ENCODE measurements at places on chromosomes 5 and 9.

DNA sequence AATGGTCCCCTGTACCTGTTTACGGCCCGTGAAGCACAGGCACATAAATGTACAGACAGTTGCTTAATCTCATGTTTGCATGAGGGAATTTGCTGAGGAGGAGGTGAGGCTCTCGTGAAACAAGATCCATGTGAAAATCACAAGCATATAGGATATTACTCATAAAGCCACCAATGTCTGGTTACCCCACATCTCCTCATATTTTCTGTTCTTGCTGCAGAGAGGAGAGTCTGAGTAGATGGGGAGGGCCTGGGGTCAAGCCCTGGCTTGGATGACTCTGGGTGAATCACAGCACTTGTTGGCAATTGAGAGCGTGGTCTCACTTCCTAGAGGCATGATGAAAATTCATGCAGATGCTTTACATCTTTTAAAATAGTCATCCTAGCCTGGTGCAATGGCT, 975 bp downstream of the AGXT2 start:
- no peak for DNase-seq

- no peak for DNase-seq
Observed at GRCh38 chr5:14506140-14506538, 75.5 kb upstream of the OTULINL start.

DNA sequence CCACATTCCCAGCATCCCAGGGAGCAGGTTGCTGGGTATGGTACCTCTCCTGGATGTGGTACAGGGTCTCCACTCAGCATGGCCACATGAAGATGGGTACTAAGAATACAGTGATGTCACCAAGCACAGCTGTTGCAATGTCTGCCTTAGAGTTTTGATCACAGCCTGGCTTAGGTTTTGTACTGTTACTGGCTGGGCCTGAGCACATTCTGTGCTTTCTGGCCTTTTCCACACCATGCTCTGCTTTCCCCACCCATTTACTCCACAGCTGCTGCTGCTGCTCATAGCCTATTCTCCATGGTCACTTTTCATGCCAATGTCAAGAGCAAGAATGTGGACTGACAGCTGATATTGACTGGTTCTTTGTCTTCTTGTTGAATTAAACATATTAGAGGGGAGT, 481.9 kb downstream of the ARHGEF28 start:
- no peak for DNase-seq

DNA sequence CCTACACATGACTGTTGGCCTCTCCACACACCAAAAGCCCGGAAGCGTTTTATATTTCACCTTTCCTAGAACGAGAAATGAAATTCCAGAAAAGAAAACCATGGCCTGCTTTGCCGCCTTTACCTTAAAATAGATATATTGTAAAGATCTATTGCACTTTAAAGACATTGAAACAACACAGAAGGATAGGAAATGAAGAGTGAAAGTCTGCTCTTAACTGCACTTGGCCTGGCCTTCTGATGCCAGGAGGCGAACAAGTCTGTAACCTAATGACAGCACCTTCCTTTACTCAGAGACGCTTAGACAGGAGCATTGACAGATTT, 6.7 kb downstream of the PRDM6 start:
- DNase-seq = no peak

GRCh38 chr5:32332966-32333365, 20.2 kb upstream of the MTMR12 start:
- DNase-seq = no peak

DNA sequence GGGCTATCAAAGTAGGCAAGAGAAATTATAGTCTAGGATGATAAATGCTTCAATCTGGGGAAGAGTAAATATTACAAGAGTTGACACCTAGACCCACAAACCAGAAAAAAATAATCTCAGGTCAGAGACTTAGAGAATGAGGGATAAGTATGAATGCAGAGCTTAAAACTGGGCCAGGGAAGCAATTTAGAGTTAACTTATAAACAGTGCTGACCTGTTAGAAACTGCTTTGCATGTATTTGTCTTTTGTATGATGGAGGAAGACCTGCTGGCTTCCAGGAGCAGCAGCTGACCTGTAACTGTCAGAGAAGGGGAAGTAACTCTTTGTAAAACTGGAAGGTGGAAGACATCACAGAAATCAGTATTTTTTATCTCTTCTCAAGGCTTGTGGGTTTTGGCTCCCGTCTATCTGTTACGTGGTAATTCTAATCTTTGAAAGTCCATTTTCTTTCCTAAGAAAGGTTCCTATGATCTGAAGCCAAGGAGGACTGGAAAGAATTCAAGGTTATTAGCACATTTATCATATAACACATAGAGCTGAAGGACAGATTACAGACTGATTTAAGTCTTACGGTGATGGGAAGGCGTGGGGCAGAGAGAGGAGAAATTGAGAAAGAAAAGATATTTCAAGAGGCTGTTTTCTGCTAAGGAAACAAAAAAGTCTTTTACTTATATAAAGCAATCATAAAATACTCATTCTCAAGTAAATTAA, 114.7 kb upstream of the ADAMTS19 start:
- DNase-seq = no peak

All from NCI-H2227 treated with DMSO at 0.1 percent for 48 hours (cell line).